NCI-H2171 treated with DMSO at 0.1 percent for 48 hours (cell line): ENCODE measurements at places on chromosomes 1 and 21.

DNA sequence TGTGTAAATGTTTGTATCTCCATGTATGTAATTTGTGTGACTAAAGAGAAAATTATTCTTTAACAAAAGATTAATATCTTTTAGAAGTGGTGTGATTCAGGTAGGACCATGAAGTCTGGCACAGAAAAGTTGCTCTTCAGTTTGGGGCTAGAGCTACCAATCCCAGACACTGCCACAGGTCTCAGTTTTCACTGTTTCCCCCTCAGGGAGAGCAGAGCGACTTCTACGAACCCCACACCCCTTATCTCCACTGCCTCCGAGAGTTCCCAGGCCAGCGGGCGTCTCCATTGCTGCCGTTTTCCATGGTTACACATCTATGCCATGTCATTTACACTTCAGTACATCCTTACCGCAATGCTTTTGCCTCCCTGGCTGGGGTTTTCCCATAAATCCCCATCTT is 93.0 kb upstream of the SMYD2 start:
- no peak for DNase-seq

DNA sequence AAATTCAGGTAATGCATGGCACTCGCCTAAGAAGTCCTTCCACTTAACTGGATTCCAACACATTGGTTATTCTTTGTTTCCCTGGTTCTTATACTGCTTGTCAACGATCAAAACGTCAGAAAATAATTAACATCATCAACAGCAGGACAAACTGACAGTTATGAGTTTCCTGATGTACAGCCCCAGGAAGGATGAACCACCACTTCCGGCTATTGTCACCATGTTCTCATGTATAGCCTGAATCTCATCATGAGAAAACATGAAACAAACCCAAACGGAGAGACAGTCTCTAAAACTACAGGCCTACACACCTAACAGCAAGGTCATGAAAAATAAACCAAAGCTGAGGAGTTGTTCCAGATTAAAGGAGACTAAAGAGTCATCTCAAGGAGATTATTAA is 60.5 kb upstream of the FBXO28 start:
- DNase-seq = no peak

- no peak for DNase-seq
These were observed 54.4 kb upstream of the RIPK4 start for GRCh38 chr21:41821081-41821755.

- DNase-seq = no peak
These were observed 27.5 kb upstream of the SLC44A3 start for GRCh38 chr1:94792473-94793295.

- DNase-seq = no peak
These were observed 4.4 kb downstream of the PACC1 start for GRCh38 chr1:212410231-212410820.

DNA sequence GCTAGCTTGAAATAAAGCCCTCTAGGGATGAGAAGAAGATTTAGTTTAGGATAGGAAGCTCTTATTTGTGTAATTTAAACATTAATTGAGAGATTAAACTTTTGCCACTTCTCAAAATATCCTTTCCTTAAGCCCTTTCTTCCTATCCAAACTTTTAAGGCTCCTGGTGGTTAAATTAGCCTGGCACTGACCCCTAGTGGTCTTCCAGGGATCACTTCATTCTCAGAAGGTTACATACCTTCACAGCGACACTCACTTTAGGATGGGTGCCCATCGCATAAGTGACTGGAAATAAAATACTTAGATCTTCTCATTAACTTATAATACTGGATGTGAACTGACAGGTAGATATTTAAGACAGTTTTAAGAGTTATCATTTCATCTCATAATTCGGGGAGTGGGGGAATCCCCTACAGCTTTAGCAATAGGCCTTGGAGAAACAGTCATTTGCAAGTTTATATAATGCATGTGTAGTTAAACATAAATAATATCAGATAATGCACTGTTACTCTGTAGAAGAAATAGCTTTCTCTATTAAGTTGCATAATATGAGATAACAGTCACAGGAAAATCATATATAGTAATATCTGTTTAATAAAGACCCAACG is 7.4 kb downstream of the LHX9 start:
- peak; percentile 54 for DNase-seq

- DNase-seq = peak; percentile 7
These were observed 4.9 kb downstream of the TMEM9 start for GRCh38 chr1:201149400-201149799.

- no peak for DNase-seq
These were observed 80.2 kb downstream of the RGS2 start for GRCh38 chr1:192889082-192889481.

GRCh38 chr1:105317976-105318375 is 1568.3 kb downstream of the AMY1C start:
- DNase-seq = no peak

DNA sequence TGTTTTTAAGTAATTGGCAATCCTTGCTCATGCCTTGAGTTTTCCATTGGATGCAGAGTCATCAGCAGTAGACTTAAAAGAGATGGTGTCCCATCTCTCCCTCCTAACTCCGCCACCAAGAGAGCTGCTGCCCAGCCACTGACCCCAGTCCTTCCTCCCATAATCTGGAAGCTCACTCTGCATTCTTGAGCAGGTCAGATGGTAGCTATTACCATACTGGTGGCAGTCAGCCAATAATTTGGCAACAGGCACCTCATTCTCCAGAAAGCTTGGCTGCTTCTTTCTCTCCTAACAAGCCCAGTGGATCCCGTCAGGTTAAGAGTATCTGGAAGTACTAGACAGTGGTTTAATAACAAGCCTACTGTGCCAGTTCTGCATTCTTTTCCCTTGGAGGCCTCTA is 272.1 kb downstream of the ZNF648 start:
- DNase-seq = no peak

DNA sequence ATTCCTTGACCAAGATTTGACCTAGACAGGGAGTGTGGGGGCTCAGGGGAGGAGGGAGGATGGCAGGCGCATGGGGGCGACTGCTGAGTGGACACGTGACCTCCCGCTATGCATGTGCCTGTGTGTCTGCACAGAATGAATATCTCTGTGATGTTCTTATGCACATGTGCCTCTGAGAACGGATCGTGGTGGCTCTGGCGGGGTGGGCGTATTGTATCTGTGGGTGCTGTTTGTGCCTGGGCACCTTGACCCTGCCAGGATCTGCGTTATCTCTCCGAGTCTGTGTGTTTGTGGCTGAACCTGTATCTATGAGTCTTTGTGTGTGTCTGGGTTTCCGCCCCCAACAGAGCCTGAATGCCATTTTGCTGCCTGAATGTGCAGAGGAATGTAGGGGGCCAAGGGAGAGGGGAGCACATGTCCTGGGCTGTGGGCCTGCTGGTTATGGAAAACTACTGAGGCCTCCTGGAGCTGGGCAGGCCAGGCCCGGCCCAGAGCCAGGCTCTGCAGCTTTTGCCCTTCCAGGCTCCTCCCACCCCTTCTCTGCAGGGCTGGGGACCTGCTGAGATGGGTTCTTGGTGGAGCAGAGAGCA is 102.5 kb downstream of the EBNA1BP2 start:
- no peak for DNase-seq

DNA sequence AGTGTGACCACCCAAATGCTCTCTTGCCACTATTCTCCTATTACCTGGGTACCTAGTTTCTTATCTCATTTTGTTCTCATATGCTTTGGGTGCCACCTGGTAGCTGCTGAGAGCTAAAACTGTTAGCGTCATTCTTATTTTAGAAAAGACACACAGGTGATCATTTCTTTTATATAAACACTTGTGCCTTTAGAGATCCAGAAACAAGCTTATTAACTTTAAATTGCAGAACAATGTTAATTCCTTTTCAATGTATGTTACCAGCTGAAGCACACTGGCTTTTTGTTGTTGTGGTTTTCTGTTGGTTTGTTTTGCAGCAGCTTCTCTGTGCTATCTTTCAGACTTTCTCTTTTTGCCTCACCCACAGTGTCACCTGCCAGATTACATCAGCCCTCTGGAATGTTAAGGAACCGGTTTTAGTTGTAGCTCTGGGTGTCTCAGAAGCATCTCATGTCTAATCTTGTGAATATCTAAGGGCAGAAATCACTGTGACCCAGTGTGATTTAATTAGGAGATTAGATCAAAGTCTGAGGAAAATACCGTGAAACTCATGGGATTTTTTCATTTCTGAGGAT is 43.4 kb upstream of the SLC19A2 start:
- no peak for DNase-seq

GRCh38 chr1:177547200-177547599 is 376.4 kb downstream of the BRINP2 start:
- no peak for DNase-seq

GRCh38 chr1:235938709-235939479 is 72.2 kb upstream of the LYST start:
- DNase-seq = no peak

DNA sequence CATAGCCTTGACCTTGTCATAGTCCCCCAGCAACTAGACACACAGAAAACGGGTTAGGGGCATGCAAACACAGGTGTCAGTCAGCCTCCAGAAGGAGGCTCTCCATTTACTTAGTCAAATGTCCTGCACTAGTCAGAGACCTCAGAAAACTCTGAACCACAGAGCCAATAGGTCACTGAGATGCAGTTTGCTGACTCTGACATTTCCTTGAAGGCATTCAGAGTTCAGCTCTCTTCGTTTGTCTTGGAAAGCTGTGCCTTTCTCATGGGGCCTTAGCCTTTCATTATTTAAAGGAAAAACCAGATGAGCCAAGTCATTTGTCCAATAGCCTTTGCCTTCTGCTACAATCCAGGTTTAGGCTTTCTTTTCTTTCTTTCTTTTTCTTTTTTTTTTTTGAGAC is 3.5 kb downstream of the OLFML2B start:
- DNase-seq = no peak

GRCh38 chr1:24540906-24541710 is 14.8 kb upstream of the NCMAP start:
- no peak for DNase-seq

DNA sequence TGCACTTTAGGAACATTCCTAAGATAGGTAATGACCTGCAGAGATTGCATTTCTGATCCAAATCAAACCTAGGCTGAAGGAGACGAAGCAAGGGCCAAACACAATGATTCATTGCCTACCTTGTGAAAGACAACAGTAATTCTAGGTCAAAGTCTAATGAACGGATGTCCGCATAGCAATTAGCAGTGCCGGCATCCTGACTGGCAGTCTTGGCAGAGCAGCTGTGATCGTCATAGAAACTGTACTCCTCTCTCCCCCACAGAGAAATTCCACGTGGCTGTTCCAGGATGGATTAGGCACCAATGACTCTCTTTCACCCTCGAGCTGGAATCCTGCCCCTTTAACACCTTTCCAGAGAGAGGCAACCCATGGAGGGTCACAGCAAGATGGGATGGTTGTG is 28.9 kb upstream of the VAV3 start:
- no peak for DNase-seq

GRCh38 chr1:204479387-204480136 is 15.0 kb downstream of the PIK3C2B start:
- DNase-seq = peak; percentile 58

DNA sequence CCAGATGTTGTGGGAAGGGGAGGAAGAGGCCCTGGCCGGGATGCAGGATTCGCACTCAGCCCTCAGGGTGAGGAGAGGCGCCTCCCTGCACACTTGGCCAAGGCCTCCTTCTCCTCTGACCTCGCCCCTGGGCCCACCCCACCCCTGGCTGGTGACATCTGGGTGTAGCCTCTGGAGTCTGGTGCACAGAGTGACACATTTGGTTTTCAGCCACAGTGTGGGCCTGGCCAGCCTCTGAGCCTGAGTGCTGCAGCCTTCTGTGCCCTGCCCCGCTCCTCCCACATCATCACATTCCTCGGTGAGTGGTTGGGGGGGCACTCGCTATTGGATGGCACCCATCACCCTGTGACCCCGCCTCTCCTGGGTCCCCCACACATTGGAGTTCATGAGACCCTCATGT is 45.8 kb downstream of the PRDM16 start:
- DNase-seq = no peak

GRCh38 chr1:45765999-45766792 is 15.7 kb upstream of the IPP start:
- DNase-seq = no peak

DNA sequence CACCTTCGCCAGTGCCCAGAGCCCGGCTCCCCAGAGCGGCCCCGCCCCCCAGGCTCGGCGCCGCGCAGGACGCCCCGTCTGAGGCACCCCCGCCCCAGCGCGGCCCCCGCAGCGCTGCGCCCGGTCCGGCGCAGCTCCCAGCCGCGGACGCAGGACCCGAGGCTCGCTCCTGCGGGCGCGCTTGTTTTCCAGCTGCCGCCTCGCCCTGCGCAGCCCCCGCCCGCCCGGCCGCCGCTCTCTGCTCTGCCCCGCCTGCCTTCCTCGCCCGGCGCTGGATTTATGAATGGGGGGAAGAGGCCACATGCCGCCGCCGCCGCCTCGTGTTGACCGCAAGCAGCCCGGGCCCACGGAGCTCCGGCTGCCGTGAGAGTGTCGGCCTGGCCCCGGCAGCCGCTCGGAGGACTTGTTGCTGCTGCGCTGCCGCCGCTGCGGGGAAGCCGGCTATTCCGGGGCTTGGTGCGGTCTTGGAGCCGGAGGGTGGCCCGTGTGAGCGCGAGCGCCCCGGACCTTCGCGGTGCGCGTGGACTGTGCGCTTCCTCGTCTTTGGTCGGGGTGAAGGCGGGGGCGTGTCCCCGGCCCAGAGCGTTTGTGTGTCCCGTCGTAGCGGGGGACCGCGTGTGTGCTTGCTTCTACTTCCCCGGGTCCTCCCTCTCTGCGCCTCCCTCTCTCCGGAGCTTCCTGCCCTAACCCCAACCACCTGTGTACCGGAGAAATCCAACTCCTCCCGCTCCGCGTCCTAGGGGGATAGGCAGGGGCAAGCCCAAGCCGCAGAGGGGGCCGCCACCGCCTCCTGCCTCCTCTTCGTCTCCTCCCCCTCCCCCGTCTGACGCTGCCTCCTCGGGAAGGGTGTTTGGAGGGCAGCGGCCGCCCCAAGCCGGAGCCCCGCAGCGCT is 736 bp downstream of the KCNC4 start:
- peak; percentile 83 for DNase-seq

DNA sequence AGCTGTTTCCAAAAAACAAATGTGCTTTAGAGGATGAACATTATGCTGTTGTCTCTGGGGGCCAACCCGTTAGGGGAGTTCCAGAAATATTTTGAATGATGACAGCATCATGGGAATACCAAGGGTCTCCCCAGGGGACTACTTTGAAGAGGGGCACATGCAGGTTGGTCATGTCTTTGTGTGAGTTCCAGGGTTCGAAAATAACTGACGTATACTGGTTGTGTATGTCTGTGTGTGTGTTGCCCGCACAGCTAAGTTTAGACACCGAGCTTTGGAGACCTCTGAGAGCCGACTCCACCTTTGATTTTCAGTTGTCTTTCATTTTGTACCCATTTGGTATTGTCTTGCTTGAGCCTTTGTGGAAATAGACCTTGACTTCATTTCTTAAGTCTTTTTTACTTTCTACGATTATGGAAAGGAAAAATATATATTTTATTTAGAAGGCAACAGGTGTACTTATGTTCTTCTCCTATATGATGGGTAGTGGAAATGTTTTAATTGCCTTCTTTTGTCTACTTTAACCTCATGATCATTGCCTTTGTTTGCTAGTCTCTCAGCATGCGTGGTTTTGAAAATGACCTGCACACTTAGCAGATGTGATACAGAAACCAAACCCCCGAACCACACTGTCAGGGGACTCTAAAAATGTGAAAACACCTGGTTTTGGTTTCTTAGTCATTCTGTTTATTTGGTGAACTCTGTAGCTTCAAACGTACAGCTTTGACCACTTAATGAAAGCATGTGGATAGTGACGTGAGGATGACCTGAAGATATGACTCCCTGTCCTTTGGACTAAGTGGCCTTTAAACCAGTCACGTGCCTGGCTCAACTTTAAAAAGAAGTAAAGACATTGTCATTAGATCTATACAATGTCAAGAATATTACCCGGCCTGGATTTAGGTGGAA is 56.5 kb downstream of the GALNT2 start:
- no peak for DNase-seq
